Stimulated activated CD8-positive, alpha-beta memory T cell treated with anti-CD3 and anti-CD28 coated beads, Interleukin-2, amount 100 ng/mL, for 1 hour (primary cell): ENCODE measurements at places on chromosomes 11 and 22.

DNA sequence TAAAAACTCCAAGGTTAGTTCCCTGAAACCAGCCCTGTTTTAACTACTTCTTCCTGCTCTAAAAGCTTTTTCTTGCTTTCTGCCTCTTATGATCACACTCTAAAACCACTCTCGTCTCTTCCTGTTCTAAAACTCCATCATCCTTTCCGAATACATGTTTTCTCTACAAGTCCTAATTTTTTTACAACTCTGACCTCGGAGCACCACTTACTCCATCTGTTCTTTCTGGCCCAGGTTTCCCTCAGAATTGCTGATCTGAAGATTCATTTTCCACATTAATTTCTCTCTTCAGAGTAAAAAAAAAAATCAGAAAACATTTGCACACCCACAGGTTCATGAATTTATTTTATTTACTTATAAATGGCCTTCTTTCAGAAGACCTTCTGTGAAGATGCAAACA is 265.7 kb upstream of the CADM1 start:
- no peak for DNase-seq

- no peak for DNase-seq
Measured at GRCh38 chr11:95764267-95764898, 25.2 kb downstream of the FAM76B start.

DNA sequence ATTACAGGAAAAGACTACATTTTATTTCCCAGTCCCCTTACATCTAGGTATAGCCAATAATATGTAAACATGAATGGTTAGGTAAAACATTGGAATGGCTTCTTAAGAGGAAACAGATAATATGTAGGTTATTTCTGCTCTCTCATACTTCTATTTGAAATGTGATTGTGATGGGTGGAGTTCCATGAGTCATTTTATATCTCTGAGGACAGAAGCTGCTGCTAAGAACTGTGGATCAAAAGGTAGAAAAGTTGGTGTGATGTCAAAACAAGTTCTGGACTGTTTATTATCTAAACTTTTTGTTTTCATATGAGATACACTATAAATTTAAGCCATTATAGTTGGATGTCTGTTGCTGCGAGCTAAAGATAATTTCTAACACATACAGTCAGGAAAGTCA is 799.4 kb upstream of the TENM4 start:
- DNase-seq = no peak

DNA sequence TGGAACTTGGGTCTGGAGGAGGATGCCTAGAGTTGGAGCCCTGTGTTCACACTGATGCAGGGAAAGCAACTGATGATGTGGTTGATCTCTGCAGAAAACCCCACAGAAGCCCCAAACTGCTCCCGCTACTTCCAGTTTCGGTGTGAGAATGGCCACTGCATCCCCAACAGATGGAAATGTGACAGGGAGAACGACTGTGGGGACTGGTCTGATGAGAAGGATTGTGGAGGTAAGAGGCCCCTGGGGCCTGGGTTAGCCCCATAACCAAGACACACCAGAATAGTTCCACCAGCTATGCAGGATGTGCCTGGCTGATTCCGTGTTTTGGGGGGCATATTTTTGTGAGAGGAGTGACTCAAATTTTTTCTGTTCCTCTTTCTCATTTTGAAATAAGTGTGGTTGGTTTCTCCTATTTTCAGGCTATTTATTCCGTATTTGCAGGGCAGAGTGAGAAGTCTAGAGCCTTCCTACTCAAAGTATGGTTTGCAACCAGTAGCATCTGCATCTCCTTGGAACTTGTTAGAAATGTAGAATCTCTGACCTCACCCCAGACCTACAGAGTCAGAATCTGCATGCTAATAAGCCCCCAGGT is 137.3 kb upstream of the SORL1-AS1 start:
- DNase-seq = no peak

- no peak for DNase-seq
Measured at GRCh38 chr11:9250139-9250582, 15.0 kb downstream of the DENND5A start.

DNA sequence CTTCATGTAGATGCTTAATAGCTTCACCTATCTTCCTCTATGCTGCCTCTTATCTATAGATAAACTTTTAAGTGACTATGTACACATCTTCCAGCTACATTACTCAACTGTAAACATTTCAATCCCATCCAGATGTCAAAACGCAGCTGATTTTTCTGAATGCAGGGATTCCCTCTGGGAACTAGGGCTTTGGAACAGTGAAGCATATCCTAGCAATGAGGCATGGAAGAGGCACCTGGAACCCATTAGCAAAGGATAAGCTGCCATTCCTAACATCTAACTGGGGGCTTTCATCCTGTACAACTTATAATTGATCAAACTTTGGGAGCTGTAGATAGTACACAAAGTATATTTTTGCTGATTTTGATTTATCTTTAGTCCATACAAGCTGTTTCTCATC is 40.8 kb upstream of the OPCML start:
- no peak for DNase-seq

DNA sequence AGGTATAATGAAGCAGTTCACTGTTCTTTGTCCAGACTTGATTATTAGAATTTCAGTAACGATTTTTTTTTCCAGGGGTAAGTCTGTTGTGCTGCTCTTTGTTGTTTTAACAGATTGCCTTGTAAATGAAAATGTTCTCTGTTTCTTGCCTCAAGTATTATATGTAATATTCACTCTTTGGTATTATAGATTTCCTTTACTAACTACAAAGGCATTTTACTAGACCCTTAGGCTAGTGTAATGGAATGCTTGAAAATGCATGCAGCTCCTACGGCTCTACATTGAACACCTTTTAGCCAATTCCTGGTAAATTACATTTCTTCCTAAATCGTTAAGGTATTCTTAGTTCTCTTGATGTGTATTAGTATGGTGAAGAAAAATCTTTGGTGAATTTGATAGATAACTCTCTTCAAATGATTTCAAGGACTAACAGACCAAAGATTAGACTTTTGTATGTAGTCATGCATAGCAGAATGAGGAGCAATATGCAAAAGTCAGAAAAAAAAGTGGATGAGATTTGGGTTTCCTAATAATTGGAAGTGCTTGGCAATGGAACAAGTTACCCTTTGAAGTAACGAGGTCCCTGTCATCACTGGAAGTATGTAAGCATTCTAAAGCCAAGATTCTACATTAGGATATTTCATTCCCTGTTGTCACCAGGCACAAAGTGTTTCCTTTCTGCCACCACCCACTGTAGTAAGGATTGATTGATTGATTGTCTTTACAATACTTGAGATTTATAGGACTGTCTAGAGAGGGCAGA is 113.1 kb downstream of the DBX1 start:
- DNase-seq = no peak

- no peak for DNase-seq
Measured at GRCh38 chr11:105610871-105611571, 1.1 kb downstream of the GRIA4 start.

GRCh38 chr11:118914178-118914918 is 11.4 kb downstream of the BCL9L start:
- DNase-seq = no peak

DNA sequence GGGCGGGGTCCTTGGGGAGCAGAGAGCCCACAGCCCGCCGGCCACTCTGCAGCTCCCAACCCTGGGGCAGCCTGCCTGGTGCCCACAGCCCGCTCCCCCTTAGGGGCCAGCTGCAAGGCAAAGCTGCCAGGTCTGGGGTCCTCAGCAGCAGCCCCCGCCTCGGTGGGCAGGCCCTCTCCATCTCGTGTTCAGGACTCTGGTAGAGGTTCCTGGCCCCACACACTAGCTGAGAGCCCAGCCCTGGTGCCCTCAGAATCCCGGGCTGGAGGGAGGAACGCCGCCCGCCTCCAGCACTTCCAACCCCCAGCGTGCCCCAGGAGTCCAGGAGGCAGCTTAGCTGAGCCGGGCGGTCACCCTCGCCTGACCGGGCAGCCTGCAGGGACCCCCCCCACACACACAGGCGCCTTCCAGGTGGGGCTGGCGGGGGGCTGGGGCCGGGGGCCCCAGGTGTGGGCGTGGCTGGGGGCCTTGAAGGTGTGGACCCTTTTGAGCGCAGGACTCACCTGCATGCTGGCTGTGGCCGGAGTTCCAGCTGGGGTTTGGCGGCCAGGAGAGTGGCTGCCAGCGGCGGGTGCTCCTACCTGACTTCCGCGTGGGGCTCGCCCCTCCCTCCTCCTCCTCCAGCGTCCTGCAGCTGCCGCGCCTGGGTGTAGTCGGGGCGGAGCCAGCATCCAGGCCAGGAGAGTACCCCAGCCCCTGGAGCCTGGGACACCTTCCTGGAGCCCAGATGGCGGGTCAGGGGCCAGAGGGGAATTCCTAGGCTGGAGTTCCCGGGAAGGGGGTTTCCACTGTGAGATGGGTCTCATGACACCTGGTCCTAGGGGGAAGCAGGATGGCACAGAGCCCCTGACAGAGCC is at the start of gene ANO9:
TSS of gene ANO9 (minus strand) at position 594 of the 857 bp plus-strand sequence. CDS start at position 509, 85 bp downstream.
- DNase-seq = no peak

GRCh38 chr22:38989466-38989865 is 7.3 kb downstream of the APOBEC3B start:
- DNase-seq = no peak

DNA sequence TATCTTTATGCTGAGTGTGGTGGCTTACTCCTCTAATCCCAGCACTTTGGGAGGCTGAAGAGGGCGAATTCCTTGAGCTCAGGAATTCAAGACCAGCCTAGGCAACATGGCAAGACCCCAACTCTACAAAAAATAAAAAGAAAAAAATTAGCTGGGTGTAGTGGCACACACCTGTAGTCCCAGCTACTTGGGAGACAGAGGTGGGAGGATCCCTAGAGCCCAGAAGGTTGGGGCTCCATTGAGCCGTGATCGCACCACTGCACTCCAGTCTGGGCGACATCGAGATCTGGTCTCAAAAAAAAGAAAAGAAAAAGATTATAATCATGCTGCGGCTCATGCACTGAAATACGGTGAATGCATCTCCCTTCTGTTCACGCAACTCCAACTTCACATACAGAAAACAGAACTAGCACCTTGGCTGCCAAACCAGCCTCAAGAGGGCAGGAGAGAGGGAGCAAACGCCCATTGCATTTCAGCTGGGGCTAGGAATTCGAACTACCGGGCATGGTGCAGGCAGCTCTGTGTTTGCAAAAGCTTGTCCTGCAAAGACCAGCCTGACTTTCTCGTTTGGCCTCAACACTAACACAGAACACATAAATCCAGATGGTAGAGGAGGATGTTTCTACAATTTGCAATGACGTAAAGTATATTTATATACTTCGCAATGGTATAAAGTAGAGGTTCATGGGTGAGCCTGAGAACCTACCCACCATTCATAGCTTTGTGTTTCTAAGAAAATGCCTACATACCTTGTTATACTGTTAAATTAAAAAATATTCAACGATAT is 6.3 kb upstream of the SYNGR1 start:
- peak; percentile 33 for DNase-seq

DNA sequence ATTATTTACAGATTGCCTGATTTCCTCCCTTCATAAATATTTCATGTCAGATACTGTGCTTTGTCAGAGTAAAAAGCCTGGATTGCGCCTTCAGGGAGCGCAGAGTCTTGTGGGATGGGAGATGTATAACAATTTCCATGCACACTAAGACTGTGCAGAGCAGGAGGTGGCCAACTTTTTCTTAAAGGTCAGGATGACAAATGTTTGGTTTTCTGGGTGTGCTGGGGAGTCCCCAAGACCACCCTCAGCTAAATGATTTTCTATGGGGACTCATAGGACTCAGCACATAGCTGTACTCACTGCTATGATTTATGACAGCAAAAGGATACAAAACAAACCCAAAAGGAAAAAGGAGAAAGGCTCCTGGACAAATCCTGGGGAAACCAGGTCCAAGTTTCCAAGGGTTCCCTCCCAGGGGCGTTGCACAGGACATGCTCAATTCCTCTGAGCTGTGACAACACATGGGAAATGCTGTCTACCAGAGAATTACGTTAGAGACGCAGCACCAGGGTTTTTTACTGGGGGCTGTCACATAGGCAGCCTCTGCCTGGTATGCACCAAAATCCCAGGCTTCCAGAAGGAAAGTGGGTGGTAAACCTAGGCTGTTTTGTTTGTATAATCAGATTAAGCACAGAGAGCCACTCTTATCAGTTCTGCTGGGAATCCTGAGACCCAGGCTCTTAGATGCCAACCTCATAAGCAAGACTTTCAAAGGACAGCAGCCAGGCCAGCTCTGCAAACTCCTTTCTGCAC is 59.1 kb downstream of the CSNK2A3 start:
- DNase-seq = no peak

GRCh38 chr11:119371778-119372182 is 9.7 kb downstream of the USP2 start:
- no peak for DNase-seq

DNA sequence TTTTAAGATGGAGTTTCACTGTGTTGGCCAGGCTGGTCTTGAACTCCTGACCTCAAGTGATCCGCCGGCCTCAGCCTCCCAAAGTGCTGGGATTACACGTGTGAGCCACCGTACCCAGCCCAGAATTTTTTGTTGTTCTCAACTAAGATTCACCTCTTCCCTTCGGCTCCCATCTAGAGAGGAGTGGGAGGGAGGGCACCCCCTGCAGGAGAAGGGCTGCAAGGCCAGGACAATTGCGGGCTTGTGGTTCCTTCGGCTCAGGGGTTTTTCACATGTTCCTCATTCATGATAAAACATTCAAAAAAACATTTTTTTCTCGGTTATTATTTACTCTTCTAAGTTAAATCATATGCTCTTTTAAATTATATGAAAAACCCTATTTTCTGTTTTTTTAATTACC is 201.1 kb upstream of the LRRC4C start:
- DNase-seq = no peak

- DNase-seq = no peak
Measured at GRCh38 chr11:120608061-120608460, 96.5 kb downstream of the GRIK4 start.
